ENCODE measurements at places on chromosomes 1 and 21.
A peak's percentile ranks its signal among the peaks of the same experiment; 100 is the strongest.

DNA sequence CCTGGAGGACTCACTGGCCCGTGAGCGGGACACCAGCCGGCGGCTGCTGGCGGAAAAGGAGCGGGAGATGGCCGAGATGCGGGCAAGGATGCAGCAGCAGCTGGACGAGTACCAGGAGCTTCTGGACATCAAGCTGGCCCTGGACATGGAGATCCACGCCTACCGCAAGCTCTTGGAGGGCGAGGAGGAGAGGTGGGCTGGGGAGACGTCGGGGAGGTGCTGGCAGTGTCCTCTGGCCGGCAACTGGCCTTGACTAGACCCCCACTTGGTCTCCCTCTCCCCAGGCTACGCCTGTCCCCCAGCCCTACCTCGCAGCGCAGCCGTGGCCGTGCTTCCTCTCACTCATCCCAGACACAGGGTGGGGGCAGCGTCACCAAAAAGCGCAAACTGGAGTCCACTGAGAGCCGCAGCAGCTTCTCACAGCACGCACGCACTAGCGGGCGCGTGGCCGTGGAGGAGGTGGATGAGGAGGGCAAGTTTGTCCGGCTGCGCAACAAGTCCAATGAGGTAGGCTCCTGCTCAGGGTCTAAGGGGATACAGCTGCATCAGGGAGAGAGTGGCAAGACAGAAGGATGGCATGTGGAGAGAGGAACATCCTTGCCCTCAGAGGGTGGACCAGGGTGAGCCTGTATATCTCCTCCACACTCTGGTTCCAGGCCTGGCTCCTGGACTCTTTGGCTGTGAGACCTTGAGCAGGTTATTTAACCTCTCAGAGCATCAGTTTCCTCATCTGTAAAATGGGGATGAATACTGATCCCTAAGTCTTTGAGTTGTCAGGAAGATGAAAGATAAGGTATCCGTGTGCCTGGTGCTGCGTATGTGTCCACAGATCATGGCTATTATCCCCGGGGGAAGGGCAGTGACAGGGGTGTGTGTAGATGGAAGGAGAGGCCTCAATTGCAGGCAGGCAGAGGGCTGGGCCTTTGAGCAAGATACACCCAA, 17.2 kb upstream of the SEMA4A start:
- DNase-seq, result no peak

DNA sequence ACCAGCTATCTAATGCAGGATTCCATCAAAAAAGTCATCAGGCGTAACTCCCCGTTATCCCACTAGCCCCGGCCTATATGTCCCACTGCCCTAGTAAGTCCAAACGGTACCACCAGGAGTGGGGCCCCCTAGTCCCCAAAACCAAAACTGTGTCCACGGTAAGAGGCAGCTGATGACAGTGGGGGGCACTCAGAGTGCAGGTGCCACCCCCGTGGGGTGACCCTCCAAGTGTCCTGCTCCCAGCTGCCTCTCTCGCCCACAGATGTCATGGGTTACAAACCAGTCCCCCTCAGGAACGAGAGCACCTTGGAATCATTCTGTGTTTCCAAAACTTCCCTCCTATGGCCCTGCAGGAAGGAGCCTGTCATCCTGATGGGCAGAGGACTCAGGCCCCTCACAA, 10.9 kb upstream of the AURKAIP1 start:
- DNase-seq, result no peak

DNA sequence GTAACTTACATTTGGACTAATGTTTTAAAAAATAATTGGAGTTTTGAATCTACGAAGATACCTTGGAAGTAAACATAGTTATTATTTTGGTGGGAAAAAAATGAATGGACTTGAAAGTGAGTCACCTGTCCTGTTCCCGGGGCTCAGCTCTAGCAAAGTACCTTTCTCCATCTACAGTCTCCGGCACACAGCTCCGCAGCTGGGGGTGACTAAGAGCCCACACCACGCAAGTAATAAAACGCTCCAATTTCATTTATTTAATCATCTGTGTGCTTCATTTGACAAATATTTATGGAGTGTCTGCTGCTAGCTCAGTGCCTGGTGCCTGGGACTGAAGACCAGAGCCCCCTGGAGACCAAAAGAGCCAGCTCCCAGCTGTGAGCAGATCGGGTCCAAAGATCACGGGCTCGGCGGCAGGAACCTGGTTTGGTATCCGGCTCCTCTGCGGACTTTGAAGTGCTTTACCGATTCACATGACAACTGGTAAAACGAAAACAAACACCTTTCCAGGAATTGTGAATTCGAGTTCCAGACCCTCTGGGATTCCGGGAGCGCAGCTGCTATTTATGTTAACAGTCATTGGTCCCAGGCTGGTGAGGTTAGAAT, 1.7 kb upstream of the RIPK4 start:
- DNase-seq, result no peak

DNA sequence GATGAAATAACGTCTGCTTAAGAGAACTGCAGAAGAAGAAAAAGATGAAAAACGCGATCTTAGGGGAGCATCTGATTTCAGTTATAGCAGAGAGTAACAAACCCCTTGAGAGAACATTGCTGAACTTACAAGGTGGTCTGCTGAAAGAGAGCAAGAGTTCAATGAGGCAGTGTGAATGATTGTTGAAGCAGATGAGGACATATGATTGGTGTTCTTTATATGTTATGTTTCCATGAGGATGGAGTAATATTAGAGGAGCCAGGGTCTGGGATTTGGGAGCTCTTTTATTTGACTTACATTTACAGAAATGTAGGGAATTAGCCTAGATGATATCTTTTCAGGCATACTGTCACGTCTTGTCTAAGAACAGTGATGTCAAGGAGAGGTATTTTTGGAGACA, 1302.0 kb downstream of the KCNT2 start:
- DNase-seq, result no peak

GRCh38 chr1:229665912-229666558, 40.0 kb downstream of the URB2 start:
- no peak for DNase-seq

DNA sequence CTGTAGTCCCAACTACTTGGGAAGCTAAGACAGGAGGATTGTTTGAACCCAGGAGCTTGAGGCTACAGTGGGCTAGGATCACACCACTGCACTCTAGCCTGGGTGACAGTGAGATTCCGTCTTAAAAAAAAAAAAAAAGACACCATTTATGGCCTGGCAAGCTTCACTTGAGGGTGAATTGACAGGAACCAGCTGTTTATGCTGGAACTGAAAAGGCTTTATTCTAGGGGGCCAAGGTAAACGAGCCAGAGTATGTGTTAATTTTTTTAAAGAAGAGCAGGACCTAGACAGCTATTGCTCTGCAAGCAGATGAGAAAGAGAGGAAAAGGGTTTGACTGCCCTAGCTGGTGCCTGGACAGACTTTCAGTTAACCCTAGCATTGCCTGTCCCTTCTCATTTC, 37.0 kb downstream of the S100A6 start:
- no peak for DNase-seq

DNA sequence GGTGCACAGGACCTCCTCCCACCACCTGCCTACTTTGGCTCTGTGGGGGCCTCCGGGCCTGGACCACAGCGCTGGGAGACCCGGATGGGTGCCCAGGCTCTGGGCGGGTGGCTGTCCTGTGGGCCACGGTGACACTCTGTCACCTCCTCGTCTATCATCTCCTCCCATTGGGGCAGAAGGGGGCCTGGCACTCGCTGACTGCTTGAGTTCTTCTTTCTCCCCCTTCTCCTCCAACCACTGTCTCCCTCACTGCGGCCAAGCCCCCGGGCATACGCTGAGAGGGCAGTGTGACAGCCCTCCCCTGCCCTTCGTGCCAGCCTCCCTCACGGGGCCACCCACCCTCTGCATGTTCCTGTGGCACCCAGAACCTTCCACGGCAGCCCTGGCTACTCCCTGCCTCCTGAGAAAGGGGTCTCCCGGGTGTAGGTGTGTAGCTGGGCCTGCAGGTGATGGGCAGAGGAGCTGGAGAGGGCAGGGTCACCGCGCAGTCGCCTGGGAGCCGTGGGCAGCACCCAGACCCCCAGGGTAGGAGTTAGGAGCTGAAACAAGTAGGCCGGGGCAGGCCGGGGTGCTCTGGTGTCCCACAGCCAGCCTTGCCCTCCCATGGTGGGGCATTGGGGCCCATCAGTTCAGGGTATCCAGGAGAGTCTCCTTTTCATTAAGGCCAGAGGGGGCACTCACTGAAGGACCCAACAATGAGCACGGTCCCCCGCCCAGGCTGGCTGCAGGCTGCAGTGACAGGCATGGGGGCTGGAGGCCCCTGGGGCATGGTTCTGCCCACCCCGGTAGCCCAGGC, 9.2 kb upstream of the ARF1 start:
- no peak for DNase-seq

DNA sequence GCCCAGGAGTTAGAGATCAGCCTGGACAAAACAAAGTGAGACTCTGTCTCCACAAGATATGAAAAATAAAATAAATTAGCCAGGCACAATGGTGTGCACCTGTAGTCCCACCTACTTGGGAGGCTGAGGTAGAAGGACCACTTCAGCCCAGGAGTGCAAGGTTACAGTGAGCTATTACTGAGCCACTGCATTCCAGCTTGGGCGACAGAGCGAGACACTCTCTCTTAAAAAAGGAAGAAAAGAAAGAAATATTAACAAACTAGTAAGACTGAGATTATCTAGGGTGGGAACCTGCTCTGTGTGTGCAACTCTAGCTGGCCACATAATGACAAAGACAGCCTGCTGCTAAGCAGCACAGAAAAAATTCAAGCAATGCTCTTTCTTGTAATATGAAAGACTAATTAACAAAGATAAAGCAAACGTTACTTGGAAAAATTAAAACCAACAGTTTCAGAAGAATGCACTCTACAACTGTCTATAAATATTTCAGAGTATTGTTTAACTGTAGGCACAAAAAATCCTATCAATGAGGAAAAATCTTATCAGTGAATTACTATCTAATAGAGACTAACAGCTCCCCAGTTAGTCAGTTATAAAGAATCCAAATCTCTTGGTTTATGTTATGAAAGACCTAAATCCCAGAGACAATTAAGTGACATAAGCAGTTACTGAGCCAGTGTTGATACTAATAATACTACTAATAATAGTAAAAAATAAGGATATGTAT, 74.5 kb downstream of the ENAH start:
- no peak for DNase-seq

DNA sequence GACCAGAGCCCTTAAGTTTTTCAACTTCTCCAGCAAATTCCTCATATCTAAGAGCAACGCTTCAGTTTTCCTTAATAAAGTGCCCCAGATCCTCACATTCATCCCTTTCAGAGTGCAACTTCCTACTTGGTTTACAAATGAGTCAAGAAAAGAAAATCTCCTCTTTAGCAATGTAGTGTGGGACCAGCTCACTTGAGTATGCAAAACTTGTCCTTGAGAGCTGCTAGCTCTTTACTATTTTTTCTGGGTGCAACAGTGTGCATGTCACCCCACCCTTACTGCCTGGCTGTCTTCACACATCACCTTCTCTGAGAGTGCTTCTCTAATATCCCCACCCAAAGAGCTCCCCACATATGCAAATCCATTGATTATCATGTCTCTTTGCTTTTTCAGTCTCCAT, 203.1 kb upstream of the CAMK1G start:
- no peak for DNase-seq

DNA sequence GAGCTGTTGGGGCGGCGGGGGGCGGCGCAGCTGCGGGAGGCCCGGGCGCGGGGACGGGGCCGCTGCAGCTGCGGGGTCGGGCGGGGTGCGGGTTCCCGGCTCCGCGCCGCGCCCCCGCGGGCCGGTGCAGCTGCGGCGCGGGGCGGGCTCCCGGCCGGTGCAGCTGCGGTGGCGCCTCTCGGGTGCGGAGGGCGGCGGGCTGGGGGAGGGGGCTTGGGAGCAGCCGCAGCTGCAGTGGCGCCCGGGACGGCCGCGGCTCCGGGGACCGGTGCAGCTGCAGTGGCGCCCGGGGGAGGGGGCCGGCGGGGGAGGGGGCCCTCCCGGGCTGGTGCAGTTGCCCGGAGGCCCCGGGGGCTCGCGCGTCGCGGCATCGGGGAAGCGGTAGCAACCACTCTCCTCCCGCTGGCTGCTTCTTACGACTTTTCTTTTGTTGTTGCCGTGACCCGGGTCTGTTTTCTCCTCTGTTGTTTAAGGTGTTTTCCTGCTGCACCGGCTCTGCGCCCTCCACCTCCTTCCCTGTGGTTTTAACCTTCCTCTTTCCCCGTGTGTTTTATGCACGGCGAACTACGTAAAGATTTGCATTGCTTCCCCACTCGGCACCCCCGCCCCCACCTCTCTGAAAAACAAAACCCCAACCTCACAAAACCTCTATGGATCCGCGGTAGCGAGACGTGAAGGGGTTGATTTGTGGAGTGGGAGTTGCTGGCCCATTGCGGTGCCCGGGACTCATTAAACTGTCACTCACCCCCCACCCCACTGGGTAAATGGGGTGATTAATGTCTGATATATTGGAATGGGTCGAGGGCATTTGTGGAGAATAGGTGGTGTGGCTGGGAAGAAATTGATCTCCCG, 1.7 kb upstream of the ZBTB18 start:
- peak; percentile 33 for DNase-seq

- no peak for DNase-seq
These were observed 611 bp downstream of the HSPG2 start for GRCh38 chr1:21936366-21937031.
